ENCODE measurements at places on chromosomes 16 and 17.

DNA sequence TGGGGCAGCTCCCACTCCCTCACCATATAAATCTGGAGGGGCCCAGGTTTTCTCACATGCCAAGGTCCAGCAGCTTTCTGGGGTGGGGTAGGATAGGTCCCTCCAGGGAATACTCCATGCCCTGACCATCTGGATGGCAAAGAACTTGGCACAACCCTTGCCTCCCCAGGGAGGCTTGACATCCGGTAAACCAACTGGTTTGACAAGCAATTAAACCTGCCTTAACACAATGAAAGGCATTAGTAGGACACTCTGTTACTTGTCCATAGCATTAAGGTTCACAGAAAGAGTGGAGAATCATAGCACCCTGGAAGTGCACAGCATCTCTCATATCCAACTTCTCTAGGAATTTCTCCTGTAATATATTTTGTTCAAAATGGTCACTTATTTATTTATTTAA is 63.9 kb upstream of the MAF start:
- no peak for DNase-seq

- peak; percentile 52 for DNase-seq
Measured at GRCh38 chr17:75036643-75037268, 10.0 kb downstream of the ATP5PD start.

GRCh38 chr16:30660424-30661261 is 2.4 kb downstream of the FBRS start:
- DNase-seq: no peak

DNA sequence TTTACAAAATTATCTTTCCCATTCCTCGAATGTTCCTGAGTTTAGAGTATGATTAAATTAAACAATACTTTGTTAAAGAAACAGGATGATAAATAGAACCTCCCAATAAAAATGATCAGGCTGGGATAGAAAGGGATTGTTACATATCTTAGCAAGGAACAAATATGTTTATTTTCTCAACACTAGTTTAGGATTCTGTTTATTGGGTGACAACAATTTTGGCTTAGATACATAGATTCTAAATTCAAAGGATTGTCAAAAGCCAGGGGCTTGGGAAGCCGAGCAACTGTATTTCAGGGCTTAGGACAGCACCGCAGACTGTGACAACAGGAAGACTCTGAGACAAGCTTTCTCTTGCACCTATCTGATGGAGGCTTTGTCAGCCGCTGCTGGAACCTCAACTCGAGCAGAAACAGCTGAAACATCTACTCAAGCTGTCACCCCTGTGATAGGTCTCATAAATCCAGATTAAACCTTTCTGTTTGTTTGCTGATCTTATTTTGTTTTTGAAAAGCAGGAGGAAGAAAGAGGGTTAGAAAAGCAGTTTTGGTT is 562.8 kb upstream of the ZFHX3 start:
- DNase-seq: no peak

DNA sequence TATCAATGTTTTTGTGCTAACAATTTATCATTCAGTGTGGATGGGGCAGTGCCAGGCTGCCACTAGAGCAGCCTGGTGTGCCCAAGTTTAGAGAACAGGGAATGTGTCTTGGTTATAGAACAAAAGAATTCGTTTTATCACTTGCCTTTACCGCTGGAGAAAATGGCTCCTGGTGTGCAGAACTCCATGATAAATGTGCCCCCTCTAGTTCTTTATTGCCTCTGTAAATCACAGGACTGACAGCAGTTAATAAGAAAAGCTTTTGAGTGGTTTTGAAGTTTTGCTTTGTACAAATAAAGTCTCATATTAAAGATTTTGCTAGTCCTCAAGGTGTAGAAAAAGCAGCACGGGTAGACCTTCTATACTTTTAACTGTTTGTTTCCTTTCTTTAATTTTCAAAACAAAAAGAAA is 28.2 kb upstream of the PSMD7 start:
- DNase-seq: no peak

DNA sequence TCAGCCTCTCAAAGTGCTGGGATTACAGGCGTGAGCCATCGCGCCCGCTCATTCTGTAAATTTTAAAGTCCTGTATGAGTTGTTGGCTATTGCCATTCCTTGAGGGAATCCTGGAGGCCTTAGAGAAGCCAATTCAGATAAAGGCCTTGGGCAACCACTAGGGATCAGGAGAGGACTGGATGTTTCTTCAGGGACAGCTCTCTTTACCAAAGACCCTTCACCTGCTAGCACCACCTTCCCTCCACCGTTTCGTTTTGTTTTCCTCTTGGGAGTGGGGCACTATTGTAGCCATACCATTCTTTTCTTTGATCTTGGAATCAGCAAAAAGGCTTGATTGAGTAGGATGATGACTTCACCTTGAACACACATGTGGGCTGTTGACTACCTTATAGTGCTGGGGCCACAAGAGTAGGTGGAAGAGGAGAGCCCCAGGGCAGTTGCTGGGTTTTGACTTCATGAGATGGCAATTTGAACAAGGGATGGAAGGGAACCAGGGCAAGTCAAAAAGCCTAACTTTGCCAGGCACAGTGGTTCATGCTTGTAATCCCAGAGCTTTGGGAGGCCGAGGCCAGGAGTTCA is 7.0 kb upstream of the ANKRD40CL start:
- no peak for DNase-seq

DNA sequence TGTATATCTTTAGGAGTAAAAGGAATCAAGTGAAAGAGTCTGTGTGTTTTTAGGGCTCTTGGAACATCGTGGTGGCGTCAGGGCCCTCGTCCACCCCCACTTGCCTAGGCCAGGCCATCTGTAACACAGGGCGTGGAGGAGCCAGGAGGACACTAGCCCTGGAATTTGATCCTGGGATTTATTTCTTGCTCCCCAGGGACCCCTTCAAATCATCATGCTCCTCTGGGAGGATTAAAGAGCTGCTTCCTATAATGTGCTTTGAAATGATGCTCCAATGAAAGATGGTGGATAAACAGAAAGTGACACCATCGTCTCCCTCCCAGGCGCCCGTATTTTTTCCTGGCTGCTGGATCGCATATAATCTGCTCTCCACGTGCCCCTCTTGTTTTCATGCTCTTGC is 113.3 kb downstream of the AATF start:
- DNase-seq: no peak

DNA sequence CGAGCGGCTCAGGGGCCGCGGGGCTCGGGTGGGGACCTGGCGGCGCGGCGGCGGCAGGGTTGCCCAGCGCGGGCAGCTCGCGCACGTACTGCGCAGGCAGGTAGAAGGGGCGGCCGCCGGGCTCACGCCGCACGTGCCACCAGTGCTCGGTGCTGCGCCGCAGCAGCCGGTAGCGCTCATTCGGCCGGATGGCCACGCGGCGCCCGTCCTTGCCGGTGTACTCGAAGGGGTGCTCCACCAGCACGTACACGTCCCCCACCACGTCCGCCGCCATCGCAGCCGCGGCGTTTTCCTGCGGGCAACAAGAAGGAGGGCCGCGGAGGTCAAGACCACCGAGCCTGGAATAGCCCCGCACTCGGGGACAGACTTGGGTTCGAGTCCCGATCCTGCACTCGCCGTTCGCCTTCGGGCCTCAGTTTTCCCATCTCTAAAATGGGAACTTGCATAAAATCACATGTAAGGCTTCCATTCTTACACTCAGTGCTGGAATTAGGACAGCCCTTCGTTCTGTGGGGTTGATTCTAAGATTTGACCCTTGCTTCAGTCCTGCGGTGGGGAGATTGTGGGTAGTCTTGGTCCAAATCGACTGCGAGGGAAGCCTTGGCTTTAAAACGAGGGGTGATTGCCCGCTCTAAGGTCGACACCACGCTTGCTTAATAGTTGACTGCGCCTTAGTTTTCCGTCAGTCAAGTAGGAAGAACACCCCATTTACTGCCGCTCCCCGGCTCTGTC is 2.5 kb downstream of the ARHGAP27 start:
- no peak for DNase-seq

GRCh38 chr16:84055366-84055765 is 12.8 kb upstream of the SLC38A8 start:
- no peak for DNase-seq

DNA sequence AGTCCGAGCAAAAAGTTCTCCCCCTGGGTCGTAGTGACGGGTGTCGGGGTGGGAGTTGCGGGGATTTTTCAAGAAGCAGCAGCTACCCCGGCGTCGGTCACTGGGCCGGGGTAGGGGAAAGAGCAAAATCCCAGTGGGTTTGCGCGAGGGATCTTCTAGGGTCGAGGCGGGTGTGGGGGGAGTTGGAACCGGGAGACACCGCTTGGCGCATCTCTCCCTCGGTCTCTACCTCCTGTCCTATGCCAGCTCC is 2.3 kb upstream of the UBTF start:
- no peak for DNase-seq

GRCh38 chr17:57557834-57558681 is 187.0 kb downstream of the CCDC182 start:
- no peak for DNase-seq
